ENCODE measurements at places on chromosomes 5 and 9.

DNA sequence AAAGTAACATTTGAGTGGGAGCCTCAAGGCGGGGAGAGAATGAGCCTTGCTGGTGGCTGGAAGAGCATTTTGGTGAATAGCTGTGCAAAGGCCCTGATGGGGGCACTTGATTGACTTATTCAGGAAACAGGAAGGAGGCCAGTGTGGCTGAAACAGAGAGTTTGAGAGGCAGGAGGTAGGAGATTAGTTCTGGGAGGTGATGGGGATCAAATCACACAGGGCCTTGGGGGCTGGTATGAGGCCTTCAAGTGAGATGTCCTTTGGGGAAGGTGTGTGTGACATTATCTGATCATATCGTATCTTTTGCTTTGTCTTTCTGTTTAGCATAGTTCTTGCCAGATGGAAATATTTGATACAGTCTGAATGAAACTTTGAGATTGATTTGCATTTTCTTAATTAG lies 172.3 kb downstream of the TENT4A start:
- no peak for DNase-seq

- no peak for DNase-seq
Measured at GRCh38 chr9:112041536-112042243, 133.4 kb downstream of the SUSD1 start.

GRCh38 chr9:15276328-15276938 lies 30.6 kb downstream of the TTC39B start:
- no peak for DNase-seq

- DNase-seq: no peak
Measured at GRCh38 chr9:70205366-70206020, 53.3 kb upstream of the SMC5 start.

GRCh38 chr5:129141696-129142095 lies 47.1 kb downstream of the ISOC1 start:
- no peak for DNase-seq

- DNase-seq: no peak
Measured at GRCh38 chr5:153534102-153534501, 43.6 kb downstream of the GRIA1 start.

DNA sequence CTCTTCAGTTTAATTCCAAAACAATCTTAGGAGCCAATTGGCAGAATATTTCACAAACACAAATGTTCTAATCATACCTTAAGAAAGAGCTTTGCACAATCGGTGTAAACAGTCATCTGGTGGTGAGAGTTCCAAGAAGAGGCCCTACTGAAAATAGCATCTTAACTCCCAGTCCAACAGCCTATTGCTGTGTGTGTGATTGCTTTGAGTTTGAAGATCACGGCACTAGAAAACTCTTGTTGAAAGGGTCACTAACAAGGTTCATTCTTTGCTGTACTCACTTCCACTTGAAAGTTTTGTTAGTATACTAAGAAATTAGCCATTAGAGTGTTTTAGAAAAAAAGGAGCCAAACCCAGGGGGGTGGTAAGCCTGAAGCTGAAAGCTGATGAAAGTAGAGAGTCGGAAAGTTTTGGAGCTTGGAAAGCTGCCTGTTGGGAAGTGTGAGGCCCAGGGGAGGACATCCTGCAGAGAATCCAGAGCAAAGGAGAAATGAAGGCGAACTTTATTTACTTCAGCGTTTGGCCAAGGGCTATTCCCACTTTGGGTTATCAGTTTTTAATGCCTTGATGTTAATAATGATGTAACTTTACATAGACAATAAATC lies 180.3 kb upstream of the GHR start:
- no peak for DNase-seq

DNA sequence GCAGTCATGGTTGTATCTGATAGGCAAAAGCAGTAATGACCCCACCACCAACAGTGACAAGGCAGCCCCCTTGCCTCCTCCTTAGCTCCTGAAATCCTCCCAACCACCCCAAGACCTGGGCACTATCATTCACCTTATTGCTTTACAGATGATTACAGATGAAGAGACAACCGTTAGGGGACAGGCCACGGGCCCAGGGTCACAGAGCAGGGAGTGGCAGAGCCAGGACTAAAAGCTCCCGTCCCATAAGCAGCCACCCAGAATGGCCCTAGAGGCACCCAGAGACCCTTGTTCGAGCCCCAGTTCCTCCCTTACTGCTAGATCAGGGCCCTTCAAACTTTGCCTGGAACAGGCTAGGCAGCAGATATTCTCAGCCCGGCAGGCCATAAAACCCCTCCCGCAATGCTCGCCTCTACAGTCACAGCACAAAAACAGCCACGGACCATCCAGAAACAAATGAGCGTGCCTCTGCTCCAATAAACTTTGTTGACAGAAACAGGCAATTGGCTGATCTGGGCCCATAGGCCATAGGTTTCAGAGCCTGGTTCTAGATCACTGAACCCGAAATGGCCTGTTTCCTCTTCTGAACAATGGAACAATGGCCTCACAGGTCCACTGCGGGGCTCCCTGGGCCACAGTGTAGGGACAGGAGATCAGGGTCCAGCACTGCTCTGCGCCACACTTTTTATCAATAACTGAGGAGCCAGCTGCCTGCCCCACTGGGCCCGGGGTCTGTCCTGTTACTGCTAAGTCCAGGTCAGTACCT lies 67.0 kb downstream of the LRSAM1 start:
- no peak for DNase-seq

- no peak for DNase-seq
Measured at GRCh38 chr5:181036816-181037364, 3.2 kb upstream of the BTNL9 start.

GRCh38 chr9:94097788-94098414 lies 13.6 kb downstream of the PTPDC1 start:
- DNase-seq: no peak

DNA sequence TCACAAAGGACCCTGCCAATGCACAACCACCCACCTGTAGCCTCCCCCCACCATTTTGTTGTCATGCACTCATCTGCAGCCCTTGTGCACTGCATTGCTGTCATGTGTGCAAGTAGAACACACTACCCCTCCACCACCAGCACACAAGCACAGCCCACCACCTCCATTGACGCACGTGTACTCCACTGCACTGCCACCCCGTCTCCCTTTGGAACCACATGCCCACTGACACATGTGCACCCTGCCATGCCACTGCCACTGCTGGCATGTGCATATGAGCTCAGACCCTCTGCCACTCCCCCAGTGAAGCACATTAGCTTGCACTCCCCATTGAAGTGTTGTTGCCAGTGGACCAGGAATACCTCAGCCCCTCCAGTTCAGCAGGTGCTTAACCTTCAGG lies 530.3 kb upstream of the ACO1 start:
- DNase-seq: no peak

DNA sequence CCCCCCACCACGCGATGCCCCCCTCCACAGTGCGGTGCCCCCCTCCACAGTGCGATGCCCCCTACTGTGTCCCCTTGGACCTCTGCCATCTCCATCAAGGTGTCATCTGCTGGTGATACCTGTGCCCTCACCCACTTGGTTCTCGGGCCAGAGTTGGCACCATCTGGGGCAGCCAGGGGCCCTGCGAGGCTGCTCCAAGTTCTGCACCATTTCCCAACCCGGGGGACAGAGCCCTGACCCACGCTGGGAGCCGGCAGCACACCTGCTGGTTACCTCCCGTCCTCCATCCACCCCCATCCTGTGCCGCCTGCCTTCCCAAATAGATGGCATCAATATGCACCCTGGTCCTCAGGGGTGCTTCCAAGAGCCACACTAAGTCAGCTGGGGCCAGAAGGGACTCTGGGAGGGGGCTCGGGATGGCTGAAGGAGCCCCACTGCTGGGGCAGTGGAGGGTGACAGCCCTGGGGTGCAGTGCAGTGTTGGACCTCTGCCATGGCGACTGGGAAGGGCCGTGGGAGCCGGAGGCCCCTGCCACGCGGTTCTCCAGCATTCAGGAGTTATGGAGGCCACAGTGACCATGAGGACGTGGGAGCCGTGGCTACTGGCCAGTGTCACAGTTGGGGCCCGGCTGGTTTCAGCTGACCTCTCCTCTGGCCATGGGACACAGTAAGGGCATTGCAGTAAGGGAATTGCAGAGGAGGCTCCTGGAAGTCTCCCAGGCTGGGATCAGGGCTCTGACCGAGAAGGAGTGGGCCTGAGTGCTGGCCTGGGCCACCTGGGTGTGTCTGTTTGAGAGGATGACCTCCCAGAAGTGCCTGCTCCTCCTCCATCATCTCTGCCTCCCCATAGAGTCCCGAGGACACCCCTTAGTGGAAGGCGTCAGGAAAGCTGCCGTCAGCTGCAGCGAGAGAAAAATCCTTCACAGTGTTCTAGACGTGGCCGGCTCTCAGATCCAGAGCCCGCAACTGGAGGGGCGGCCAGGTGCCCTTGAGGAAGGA lies 44.2 kb upstream of the NOTCH1 start:
- no peak for DNase-seq

GRCh38 chr9:82209797-82210470 lies 221.4 kb downstream of the SPATA31D1 start:
- no peak for DNase-seq

GRCh38 chr9:128124451-128124850 lies 3.1 kb downstream of the PTGES2 start:
- DNase-seq: no peak

DNA sequence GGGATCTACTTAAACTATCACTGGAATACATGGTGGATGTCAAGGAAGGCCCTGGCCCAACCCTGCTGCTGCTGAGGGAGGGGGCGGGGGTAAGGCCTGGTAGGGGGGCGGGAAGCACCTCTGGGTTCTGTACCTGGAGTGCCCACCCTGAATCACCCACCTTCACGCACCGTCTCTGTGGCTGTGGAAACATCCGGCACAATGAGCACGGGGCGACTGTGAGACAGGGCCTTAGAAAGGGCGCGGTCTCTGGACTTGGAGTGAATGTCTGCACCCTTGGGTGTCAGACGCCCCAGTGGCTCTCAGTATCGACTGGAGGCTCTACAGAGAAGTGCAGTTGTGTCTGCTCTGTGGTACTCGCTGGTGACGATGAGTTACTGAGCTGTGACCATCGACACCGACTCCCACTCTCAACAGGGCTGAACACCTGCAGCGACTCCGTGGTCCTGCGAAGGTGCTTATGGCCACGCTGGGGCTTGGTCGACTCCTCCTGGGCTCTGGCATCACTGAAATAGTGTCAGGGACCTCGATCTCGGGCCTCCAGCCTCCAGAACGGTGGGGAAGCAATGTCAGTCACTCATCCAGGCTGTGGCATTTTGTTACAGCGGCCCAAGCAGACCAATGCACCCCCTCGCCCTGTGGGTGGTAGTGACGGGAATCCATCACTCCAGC lies 25.5 kb upstream of the SLC6A19 start:
- DNase-seq: no peak

DNA sequence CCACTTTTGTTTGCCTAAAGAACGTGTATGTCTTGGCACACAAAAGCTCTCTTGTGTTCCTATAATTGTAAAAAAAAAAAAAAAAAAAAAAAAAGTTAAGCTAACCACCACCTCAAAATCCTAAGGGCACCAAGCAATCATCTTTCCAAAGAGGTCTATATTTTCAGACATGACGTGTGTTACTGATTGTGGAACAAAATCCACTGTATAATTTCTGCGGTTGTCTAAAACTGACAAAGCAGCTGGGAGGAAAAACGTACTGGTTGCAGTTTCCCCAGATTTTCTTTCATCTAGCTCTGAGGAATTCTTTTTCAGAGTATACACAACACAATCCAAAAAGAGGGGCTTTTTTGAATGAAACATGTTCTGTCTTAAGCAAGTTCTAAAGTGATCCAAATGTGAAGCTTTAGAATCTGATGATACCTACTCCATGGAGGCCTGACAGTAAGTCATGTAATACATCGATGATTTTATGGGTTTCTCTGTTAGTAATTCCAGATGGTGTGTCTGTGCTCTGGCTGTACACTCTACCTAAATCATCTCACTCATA lies 375.6 kb upstream of the NUDT12 start:
- DNase-seq: no peak

Measured in NCI-H1092 (cell line).